ENCODE measurements at places on chromosomes 5 and 9. TPM values are rescaled to one million over a fixed set of nuclear protein-coding genes. Genes with fewer than 3 reads are reported as not detected.

TUT7 gene
- total RNA-seq = 35.9 TPM

ANKRD31 gene
- total RNA-seq = 0.56 TPM

LCN2 gene
- 7.7 TPM for total RNA-seq

PCDHGB3 gene
- total RNA-seq = 0.56 TPM

DPYSL3 gene
- total RNA-seq = 8.2 TPM

IFT74 gene
- 31.5 TPM for total RNA-seq

ST8SIA4 gene
- total RNA-seq = 0.54 TPM

CDX1 gene
- total RNA-seq = not detected

IL31RA gene
- 5.8 TPM for total RNA-seq

PFN3 gene
- total RNA-seq = not detected

LCN9 gene
- not detected for total RNA-seq

RELL2 gene
- 12.5 TPM for total RNA-seq

APBA1 gene
- total RNA-seq = 0.07 TPM

PCDHGA12 gene
- 0.79 TPM for total RNA-seq

N4BP3 gene
- total RNA-seq = 0.56 TPM

CYFIP2 gene
- 50.8 TPM for total RNA-seq

GABRA1 gene
- total RNA-seq = not detected

RNF44 gene
- 60.1 TPM for total RNA-seq

GARIN3 gene
- total RNA-seq = not detected

ZBTB34 gene
- 6.9 TPM for total RNA-seq

TOPORS gene
- total RNA-seq = 16.7 TPM

CARD9 gene
- 0.69 TPM for total RNA-seq

NEUROG1 gene
- total RNA-seq = not detected

CHSY3 gene
- total RNA-seq = 0.82 TPM

All from MCF 10A (cell line).